NCI-H1092 (cell line): ENCODE measurements at places on chromosomes 16 and 17.

GRCh38 chr17:71383091-71383490 lies 737.7 kb upstream of the SOX9 start:
- no peak for DNase-seq

- DNase-seq, result no peak
Measured at GRCh38 chr17:72634621-72635020, 457.9 kb downstream of the SLC39A11 start.

GRCh38 chr16:67657751-67658518 lies 2.1 kb downstream of the ACD start:
- no peak for DNase-seq

DNA sequence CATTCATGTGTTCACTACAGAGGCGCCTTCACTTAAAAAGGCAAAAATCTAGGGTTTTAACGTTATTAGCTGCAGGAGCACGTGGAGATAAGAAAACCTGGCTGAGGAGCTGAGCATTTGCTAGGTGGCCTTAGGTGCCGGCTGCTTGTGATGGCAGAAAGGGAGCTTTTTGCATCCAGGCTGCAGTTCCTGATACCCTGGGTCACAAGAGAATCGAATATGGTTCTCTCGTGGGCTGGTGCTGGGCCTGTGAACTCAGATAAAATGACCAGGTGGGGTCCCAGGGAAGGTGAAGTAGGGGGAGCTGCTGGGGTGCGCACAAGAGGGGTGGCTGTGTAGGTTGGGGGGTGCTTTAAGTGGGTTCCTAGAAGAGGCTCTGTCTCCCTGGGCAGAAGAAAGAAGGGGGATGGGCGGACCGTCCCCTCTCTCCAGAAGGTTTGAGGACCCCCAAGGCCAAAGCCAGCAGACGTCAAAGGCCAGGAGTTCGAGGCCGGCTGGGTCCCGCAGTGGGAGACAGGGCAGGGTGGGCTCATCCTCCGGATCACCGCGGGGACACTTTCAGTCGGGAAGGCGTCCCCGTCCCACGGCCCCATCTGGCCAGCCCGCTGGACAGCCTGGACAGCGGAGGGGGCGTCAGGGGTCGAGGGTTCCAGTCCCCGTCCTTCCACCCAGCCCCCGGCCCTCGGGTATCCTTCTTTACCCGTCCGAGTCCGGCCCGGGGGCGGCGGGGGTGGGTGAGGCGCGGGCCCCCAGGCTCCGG lies 740 bp upstream of the CMIP start:
- DNase-seq, result no peak

DNA sequence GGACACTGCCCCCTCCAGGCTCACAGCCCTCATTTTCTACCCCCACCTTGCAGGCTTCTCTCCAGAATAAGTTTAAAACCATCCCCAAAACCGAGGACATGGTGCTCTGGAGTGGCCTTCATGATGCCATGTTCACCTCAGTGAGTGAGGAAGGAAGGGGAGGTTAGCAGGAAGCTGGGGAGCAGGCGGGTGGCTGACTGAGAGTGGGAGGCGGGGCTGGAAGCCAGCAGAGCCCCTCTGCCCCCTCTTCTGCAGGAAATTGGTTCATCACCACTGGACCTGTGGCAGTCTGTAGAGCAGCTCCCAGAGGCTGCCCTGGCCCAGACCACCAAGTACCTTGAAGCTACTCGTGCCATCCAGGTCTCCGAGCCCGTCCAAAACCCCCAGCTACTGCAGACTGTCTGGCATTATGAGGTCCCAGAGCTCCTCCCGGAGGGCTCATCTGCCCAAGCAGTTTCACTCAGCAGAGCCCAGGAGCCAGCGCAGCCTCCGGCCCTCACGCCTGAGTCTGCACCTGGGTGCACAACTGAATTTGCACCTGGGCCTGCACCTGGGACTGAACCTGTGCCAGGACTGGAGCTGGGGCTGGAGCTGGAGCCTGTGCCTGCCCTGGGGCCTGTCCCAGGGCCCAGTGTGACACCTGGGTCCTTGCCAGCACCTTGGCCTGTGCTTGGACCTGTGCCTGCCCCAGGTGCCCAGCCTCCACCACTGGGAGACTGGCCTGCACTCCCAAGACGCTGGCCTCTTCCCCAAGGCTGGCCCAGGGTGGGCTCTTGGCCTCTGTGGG lies 19.0 kb downstream of the C16orf96 start:
- no peak for DNase-seq

- DNase-seq, result no peak
Measured at GRCh38 chr16:47731252-47731651, 270.1 kb downstream of the PHKB start.

DNA sequence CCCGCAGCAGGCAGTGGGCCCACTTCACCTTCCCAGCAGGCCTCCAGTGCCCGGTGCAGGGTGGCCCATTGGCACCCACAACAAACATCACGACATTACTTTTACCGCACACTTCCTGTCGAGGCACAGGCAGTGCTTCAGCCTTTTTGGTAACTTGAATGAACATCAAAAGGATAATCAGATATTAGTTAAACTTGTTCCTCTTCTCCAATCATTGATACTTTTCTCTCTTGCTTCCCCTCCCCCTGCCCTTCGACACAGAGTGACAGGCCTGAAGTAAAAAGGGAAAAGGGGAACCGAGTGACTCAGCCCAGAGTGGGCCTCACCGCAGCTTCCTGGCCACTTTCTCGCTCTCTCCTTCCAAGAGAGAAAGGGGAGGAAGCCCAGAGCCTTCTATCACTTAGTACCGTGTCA lies 507.0 kb downstream of the MAF start:
- DNase-seq, result no peak

DNA sequence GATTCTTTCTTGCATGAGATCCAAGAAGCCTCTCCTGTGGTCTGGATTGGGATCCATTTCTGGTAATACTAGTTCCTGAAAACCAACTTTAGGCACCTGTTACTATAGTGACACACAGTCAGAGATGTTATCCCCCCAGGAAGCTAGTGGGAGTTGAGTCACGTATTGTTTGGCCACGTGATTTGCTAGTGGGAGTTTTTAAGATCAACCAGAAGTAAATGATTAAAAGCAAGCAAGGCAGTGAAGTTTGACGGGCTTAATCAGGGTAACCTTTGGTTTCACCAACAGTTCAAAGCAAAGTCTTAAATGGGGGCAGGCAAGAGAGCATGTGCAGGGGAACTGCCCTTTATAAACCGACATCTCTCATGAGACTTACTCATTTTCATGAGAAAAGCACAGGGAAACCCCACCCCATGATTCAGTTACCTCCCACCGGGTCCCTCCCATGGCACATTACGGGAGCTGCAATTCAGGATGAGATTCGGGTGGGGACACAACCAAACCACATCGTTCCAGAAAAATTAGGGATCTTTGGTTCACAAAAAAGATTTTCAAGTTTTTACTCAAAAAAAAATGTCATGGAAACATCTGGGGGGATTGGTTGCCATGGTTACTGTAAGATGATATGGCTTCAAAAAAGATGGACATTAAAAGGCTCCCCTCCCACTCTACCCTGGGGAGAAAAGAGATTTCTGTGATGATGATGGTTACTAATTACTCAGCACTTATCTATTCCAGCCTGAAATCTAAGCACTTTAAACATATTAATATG lies 483.1 kb upstream of the ERCC4 start:
- no peak for DNase-seq

- no peak for DNase-seq
Measured at GRCh38 chr16:102060-102855, 24.2 kb downstream of the MPG start.

DNA sequence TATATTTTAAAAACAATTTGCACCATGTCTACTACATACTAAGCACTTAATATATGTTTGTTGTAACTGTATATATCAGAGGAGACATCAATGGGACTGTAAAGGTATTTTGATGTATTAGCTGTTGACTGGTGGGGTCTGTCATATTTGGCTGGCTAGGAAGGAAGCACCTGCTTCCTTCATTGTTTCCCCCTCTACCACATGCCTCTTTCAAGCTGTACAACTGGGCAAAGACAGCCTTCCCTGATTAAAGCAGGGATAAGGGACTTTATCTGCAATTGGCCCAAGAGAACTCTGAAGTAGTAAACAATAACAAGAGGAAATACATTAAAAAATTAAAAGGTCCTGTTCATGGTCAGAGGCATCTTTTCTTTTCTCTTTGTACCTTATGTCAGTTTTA lies 5.5 kb upstream of the SLFN12L start:
- no peak for DNase-seq

GRCh38 chr16:47480410-47480809 lies 19.3 kb downstream of the PHKB start:
- DNase-seq, result no peak

DNA sequence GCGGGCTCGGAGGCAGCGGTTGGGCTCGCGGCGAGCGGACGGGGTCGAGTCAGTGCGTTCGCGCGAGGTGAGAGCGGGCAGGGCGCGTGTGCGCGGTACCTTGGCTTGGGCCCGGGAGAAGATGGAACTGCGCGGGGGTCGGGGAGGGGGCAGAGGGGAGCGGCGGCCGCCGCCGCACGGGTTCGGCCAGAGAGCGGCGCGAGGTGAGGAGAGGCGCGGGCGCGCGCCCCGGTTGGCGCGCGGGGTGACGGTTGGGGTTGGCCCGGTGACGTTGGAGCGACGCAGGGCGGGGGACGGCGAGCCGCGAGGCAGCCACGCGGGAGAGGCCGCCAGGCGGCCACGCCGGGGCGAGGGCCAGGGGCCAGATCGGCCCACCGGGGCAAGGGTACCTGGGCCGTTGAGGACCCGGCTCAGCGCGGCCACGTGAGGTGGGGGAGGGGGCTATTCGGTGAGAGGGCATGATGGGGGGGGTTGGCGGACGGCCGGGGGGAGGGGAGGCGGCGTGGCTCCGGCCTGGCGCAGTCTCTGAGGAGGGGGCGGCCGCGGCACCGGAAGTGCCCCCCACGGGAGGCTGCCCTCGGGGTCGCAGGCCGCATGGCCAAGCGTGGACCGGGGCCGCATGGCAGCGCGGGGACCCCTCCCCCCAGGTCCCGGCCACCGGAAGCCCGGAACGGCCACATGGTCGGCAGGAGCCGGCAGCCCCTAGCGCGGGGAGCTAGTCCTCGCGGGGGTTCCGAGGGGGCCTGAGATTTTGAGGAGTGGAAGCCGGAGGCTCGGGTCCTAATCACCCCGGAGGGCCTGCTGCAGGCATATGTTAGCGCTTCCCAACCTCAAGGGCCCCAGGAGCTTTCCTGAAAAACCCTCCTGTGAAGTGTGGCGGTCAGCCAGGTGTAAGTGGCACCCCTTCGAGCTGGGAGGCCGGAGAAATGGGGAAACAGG lies 527 bp downstream of the EIF5A start:
- no peak for DNase-seq

GRCh38 chr17:68301438-68301959 lies 10.2 kb downstream of the ARSG start:
- peak; percentile 39 for DNase-seq

GRCh38 chr17:4109449-4109848 lies 33.4 kb downstream of the ZZEF1 start:
- no peak for DNase-seq

GRCh38 chr17:72378414-72379390 lies 257.9 kb downstream of the SOX9 start:
- DNase-seq, result peak; percentile 14

- no peak for DNase-seq
Measured at GRCh38 chr17:65174974-65175373, 37.8 kb downstream of the RGS9 start.

GRCh38 chr17:69043098-69043734 lies 17.5 kb downstream of the ABCA9 start:
- no peak for DNase-seq
